ENCODE measurements at places on chromosomes 6 and 20.

DNA sequence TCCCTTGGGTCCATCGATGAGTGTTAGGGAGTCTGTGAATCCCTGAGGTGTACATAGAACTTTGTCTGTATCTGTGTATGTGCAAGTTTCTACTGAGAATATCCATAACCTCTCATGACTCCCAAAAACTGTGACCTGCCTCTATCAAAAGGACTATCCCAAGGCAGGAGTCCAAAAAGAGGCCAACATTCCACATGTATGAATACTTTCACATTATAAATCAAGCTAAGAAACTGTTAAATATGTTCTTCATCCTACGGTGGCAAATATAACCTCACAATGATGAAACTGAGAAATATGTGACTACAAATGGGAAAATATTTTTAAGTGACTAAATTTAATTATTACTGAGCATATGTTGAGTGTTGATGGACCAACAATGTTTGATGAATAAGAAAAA is 16.1 kb upstream of the STX11 start:
- DNase-seq: no peak

DNA sequence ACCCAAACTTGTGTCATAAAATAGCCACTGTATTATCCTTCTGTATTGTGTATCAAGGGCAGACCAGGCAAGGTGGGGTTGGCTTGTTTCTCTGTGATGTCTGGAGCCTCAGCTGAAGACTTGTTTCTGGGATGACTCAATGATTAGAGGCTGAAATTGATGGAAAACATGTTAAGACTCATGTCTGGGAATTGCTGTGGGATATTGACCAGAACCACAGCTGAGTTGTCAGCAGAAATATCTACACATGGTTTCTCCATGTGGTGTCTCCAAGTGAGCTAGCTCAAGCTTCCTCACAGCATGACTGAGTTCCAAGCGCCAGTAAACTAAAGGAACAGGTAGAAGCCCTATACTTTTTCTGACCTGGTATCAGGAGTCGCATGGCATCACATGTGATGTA is 128.5 kb upstream of the SYNDIG1 start:
- no peak for DNase-seq

DNA sequence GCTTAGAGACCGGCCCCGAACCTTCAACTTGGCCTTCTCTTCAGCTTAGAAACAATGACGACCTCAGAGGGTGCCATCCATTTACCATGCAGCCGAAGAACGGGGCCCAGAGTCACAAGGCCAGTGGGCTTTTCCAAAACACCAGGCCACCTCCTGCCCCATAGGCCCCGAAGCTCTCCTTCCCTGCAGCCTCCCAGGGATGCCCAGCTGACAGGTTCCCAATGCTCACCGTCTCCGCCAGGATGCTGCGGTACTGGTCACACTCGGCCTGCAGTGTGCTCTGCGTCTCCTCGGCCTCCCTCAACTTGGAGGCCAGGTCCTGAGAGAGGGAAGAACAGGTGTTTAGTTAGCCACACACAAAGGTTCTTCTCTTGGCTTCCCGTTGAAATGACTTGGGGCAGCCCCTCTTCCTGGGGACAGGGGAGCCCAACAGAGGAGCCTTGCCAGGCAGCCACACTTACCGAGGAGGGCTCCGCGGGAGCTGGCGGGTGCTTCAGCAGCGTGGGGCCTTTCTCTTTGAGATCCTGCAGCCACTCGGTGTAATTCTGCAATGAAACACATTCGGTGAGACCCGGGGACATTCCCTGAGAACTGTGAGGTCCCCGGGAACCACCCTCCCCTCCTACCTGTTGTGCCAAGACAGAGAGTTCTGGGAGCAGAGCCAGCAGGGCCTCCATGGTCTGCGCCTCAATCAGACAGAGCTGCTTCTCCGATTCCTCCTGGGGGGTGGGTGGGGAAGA is 51.5 kb downstream of the DSTN start:
- DNase-seq: no peak

GRCh38 chr20:48740712-48741111 is 87.1 kb downstream of the PREX1 start:
- DNase-seq: no peak

DNA sequence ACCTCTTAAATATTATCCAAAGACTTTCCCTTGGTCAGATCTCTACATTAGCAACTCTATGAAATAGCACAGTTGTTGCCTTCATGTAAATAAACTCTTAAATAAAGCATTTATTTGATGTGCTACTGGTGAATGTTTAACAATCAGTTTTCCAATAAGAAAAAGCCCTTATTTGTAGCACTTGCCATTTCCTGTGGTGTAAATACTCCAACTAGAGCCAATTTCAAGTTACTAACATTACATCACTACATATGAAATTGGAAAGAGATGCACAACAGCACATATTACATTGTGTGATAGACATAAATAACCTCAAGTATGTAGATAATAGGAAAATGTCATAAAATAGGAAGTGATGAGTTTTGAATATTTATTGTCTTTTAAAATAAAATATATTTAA is 5.0 kb upstream of the MYB start:
- DNase-seq: no peak

DNA sequence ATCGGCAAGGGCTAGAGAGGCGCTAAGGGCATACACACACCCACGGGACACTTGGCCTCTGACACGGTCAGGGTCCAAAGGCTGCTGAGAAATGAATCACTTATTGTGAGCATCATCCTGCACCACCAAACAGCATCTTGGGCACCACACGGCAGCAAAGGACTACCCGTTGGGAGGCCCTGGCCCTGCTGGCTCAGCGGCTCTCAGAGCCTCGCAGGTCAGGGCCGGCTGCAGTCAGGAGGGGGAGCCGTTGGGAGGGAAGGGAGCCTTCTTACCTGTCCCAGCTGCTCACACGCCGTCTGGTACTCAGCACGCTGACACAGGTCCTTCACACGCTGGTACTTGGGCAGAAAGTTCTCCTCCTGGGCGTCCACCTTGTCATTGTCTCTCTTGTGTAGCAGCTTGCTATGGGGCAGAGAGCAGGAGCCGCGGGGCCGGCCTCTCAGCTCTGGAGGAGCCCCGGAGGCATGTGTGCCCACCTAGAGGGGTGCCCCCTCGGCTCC is 109.0 kb downstream of the SULF2 start:
- no peak for DNase-seq

DNA sequence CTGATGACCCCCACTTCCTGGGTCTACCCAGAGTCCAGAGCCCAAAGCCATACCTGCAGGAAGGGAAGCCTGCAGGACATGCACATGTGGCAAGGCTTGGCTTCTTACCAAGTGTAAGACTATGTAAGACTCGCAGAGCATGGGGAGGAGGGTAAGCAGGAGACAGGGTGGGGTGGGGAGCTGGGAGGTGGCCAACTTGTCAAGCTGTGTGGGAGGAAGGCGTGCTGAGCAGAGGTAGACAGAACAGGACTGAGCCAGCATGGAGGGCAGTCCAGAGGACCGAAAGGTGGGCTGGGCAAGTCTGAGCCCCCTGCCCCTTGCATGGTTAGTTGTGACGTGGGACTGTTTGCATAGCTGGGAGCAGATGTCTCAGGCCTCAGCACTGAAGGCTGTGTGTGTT is 53.4 kb upstream of the RNF24 start:
- no peak for DNase-seq

DNA sequence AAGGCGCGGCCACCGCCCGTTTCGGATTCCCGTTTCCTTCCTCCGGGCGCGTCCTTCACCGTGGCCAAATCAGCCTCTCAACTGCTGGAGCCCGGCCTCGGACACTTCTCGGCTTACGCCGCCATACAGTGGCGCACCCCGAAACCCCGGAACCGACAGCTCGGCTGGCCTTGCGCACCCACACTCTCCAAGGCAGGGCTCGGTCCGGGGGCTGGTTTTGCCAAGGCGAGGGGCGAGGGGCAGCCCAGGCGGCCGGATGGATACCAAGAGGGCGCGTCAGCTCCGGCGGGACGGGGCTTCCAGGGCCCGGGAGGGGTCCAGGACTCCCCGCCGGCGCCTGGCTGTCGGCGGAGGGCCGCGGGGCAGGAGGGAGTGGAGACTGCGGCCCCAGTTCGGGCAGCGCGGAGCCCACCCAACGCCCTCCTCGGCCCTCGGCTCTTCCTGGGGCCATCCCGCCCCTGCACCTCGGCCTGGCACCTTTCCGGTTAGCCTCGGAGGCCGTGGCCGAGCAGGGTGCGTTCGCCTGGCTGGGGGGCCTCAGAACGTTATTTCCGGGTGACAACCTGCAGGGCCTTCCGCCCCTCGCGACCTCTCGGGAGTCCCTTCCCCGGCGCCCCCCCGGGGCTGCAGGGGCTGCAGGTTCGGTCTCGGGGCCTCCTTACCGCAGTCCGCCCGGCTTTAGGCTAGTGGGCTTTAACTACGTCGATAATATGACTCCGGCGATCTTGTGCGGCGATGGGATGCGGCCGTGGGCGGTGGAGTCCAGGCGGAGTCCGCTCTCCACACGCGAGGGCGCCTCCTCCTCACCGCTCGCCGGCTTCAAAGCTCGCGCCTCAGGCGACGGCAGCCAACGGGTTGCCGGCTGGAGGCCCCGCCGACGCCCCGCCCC is 697 bp upstream of the CEP43 start:
- DNase-seq: peak; percentile 10

- DNase-seq: no peak
Measured at GRCh38 chr20:34712525-34713192, 8.5 kb downstream of the TP53INP2 start.

DNA sequence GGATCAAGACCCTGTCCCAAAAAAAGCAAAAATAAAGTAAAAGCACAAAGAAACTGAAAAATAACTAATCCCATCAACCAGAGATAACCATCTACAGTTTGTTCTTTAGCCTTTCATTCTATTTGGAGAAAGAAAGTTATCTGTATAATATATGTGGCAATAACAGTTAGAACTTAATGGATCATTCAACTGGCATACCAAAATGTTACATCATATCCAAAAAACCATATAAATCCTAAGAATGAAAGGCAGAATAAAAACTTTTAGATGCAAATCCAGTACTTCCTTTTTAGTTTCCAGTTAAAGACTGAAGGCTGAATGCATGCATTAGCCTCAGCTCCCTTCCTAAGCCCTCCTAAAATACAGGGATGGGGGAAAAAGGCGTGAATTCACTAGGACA is 25.2 kb downstream of the ILRUN start:
- DNase-seq: no peak

DNA sequence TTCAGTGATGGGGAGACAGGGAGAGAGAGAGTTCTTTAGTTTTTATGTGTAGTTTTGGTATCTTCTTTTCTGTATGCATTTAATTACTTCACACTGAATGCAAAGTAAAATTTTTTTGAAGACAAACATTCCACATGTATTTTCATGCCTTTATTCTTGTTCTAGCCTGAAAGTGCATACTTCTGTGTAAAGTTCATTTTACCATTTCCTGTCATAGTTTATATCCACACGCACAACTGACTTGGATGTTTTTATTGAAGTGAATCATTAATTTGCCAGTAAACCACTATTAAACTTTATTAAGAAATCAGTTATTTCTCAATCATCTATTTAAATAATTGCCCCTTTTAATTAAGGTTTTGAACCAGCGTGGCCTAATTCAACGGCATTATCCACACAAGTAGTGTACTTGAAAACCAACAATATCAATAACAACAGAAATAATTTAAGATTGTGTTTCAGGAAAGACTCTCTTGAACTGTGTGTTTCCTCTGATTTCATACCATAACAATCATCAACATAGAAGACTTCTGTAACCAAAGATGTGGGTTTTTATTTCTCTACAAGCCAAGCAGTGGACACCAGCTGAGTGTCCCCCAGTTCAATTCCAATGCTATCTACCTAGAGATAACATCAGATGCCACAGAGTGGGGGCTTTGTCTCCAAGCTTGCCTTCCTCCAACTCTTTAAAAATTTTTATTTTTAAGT is 512.7 kb upstream of the JAG1 start:
- DNase-seq: no peak

DNA sequence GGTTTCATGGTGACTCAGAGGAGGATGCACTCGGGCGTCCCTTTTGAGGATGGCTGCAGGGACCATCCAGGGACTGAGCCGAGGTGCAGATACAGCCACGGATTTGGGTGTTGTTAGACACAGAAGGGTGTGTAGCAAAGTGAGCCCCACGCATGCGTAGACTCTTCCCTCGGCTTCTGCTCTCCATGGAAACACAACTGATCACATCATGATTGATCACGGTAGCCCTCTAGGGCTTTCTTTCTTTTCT is 606 bp upstream of the ULBP1 start:
- no peak for DNase-seq

GRCh38 chr6:83192871-83193746 is at the start of the genes PGM3 and RWDD2A:
Gene PGM3 (minus strand): TSS chr6:83193265. CDS start chr6:83191012, 2,253 bp downstream.
Gene RWDD2A (plus strand): TSS chr6:83193357. CDS start chr6:83194452, 1,095 bp downstream.
- peak; percentile 85 for DNase-seq

DNA sequence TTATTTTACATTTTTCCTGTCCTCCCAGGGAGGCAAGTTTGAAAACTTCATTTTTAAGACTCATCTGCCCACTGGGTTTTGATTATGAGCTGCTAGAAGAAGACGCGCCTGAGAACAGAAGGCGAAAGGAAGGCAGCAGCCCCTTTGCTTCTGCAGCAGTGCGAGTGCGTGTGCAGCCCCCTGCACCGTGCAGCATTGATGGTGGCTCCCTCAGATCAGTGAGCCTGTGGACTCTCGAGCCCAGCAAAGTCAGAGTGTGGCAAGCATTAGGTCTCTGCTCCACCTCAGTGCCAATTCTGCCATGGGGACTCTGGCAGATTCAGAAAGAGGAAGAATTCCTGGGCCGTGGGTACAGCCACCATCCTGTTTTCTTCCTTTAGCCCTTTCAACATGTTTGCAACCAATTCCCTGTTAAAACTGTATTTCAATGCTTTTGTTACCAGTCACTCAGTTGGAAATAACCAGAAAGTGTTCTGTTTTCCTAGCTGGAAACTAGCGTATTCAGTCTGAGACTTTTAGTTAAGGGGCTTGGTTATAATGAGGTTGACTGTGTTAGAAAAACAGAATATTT is 134.8 kb upstream of the OGFRL1 start:
- DNase-seq: no peak

DNA sequence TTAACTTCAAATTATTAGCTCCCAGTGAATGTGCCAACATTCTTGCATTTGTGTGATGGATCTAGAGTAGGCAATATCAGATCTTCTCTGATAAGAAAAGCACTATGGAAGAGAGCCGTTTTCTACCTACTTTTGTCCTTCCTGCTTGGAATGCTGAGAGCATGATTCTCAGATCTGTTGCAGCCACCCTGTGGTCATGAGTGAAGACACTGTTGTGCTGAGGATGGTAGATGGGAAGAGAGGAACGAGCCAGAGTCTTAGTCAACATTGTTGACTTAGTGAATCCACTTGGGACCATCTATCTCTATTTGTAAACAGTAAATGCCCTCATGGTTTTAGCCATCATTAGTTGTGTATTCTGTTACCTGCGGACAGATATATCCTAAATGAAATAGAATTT is 202.6 kb downstream of the CD109 start:
- DNase-seq: no peak

DNA sequence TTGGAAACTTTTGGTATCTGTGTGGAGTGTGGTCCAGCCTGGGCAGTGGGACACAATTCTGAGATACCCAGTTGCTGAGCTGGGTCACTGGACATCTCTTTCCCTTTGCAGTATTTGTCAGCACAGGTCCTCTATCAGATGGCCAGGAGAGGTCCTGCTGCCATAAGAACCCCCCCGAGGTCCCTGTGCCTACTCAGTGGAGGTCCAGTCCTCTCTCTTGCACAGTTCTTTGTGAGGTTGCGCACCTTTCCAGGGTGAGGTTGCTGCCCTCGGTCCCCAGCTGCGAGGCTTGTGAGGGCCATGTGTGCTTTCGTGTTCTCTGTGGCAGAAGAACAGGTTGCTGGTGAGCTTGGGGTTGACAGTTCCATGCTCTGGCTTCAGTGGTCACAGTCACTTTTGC is 320.6 kb downstream of the QKI start:
- no peak for DNase-seq

GRCh38 chr6:64233746-64234145 is 598.1 kb downstream of the PHF3 start:
- DNase-seq: no peak

GRCh38 chr6:160174681-160175080 is 53.1 kb downstream of the SLC22A1 start:
- no peak for DNase-seq
